ENCODE measurements at places on chromosomes 7 and 10.

GRCh38 chr7:37815671-37816371 lies 32.6 kb upstream of the NME8 start:
- DNase-seq = no peak

DNA sequence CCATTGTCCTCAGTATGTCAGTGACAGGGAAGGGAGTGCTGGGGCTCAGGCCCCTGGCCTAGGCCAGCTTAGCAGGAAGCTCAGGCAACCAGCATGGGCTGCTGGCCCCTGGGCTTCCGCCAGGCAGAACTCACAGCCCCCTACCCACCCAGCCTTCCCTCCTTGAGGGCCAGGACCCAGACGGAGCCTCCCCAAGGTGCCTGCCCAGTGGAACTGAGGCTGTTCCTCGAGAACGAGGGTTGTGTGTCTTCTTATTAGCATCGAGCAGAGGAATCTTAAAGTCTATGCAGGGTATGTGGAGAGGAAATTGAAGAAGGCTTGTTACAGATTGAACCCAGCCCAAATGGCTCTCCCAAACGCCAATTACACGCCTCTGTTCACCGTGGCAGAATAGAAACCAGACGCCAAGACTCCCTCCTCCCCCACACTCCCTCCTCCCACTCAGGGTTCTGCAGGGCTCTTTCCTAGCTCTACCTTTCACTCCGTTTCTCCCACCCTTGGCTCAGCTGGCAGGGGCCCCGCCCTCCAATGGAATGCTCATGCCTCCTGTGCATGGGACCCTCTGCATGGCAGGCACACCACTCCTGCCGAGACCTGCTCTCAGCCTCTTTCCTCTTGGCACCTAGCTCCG lies 134.4 kb downstream of the ZMIZ1 start:
- no peak for DNase-seq

DNA sequence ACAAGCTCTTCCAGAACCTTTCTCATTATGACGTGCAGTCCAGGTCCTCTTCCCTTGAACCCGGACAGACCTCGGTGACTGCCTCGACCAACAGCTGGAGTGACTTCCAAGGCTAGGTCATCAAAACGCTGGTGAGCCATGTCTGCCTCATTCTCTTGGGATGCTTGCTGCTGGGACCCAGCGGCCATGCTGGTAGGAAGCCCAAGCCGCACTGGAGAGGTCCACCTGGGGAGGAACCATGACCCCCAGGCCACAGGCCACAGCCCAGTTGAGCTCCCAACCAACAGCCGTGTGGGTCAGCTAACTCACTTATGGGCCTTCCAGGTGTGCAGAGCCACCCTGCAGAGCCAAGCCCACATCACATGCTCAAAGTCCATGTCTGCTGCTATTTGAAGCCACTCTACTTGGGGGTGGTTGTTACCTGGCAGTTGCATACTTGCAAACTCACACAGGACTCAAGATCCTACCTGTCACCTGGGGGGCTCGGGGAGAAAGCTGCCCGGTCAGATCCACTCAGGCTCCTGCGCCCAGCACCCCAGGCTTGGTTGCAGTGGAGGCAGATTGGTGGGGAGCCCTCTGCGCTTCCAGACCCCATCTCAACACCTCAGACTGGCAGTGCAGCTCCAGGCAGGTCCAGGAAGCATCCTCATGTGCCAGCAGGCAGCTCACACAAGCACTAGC lies 57.0 kb downstream of the MICALL2 start:
- no peak for DNase-seq

DNA sequence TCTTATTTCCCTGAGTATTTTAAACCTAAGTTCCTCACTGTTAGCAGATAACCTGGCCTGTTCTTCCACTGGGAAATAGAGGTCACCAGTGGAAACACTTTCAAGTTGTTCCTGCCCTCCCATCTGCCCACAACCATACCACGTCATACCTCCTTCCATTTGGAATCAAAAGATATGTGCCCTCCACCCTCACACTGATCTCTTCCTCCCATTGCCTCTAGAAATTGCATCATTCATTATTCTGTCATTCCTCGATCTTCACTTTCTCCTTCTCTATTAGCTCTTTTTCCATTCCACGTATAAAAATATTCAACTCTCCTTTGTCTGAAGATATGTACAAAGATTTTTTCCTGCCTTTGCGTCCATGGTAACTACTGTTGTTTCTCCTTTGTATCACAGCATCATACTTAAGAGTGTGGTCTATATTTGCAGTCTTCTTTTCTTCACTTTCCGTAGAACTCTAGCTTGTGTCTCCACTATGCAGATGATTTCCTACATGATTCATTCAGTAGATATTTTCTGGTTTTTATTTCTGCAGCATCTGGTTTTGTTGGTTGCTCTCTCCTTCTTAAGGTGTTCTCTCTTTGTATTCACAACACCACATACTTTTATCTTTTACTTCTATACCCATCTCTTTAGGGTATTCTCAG lies 312.3 kb downstream of the REEP3 start:
- DNase-seq = no peak

DNA sequence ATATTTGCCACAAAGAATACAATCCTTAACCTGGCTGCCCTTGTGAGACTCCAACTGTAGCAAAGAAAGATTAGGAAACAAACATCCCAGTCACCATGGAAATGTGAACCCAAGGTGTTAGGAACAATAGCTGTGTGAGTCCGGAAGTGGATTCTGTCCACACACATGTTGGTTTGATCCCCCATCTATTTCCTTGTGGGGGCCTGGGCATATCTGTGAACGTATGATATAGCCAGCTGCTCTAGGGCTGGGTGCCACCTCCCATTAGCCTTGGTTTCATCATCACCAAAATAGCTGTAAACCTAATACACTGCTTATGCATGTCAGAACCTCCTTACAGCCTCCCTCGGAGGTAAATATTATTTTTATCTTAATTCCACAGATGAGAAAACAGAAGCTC lies 26.4 kb downstream of the GRK5 start:
- no peak for DNase-seq

DNA sequence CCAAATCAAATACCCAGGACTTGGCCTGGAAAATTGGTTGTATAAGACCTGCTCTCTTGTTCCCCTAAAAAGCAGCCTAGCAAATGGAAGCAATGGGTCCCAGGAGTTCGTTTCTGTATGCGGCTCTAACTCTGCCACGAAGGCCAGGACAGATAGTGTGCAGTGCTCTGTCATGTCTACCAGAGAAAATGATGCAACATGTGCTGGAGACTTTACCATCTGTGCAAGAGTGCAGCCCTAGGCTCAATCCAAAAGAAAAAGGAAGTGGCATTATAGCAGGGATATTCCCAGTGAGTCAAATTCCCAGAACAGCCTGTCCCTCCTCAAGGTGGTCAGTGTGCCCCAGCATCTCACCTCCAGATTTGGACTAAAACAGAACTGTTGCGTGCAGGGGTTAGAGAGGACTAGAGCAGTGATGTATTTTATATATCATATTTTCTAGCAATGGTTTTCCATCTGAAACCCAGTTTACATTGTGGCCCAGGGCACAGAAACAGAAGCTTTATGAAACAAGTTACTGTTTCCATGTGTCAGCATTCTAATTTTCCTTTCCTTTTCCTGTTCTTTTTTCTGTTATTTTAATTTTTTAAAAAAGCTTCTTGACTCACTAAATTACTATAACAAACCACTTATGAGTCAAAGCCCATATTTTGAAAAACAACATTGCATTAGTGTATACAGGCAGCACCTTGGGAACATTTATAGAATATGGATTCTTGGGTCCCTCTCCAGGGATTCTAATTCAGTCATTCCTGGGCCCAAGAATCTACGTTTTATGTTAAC lies 311.2 kb downstream of the RNLS start:
- no peak for DNase-seq

DNA sequence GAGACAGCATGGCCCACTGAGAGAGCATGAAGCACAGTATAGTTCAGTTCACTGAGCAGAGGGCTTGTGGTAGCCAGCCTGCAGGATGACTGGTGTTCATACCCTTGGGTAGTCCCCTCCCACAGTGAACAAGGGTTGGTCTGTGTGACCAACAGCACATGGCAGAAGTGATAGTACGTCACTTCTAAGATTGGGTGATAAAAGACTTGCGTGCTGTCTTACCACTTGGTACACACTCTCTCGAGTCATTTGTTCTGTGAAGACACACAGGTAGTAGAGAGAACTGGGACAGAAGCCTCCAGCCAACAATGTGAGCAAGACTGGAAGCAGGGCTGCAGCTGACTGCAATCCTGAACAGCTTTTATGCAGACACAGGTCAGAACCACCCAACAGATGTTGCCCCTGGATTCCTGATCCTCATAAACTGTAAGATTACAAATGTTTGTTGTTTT lies 14.6 kb downstream of the EPC1 start:
- DNase-seq = no peak

DNA sequence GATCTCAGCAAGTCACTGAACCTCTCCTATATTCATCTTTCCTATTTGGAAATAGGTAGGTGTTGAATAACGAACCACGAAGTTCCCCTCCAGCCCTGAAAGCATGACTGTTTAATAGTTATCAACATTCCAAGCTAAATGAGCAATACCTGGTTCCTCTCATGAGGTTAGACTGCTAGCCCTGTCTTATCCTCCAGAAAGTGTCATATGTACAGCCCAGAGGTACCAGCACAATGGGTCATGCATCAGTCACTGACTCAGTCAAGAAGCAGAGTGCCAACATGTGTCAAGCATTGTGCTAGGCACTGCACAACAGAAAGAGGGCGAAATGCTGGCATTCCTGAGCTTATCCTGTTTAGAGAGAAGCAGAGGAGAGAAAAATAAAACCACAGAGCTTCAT lies 70.0 kb downstream of the AMPH start:
- no peak for DNase-seq

GRCh38 chr10:15642095-15642494 lies 77.6 kb downstream of the ITGA8 start:
- DNase-seq = no peak

- DNase-seq = no peak
Measured at GRCh38 chr10:124470544-124471434, 9.2 kb downstream of the LHPP start.

DNA sequence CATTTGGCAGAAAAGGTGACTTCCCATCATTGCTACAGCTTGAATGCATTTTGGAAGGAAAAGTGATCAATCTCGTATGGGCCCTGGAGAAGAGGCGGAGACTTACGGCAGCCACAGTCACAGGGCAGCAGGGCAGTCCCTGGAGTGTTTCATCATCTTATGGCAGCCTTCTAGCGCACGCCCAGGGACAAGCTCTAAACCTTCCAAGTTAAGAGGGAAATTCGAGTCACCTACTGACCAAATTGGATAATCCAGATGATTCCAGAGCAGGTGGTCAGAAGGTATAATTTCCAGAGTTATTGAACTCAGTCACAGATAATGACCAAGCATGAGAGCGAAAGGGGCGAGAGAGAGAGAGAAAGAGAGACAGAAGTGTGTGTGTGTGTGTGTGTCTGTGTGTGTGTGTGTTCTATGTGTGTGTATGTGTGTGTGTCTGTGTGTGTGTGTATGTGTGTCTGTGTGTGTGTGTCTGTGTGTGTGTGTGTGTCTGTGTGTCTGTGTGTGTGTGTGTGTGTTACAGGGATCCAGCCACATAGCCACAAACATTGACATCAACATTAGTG lies 123.7 kb upstream of the ADAM12 start:
- no peak for DNase-seq

GRCh38 chr10:110962443-110962842 lies 43.0 kb downstream of the SHOC2 start:
- DNase-seq = no peak

GRCh38 chr7:105723572-105723971 lies 142.3 kb upstream of the EFCAB10 start:
- no peak for DNase-seq

GRCh38 chr7:36115448-36116321 lies 37.4 kb upstream of the EEPD1 start:
- DNase-seq = no peak

DNA sequence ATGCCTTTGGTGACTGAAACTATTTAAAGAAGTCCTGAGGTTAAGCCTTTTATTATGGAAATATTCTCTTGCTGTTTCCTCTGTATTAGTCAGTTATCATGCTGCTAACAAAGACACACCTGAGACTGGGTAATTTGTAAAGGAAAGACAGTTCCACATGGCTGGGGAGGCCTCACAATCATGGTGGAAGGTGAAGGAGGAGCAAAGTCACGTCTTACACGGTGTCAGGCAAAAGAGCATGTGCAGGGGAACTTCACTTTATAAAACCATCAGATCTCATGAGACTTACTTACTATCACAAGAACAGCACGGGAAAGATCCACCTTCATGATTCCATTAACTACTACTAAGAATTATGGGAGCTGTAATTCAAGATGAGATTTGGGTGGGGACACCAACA lies 121.2 kb upstream of the GPR26 start:
- no peak for DNase-seq

- no peak for DNase-seq
Measured at GRCh38 chr10:109851616-109852474, 71.5 kb downstream of the XPNPEP1 start.

DNA sequence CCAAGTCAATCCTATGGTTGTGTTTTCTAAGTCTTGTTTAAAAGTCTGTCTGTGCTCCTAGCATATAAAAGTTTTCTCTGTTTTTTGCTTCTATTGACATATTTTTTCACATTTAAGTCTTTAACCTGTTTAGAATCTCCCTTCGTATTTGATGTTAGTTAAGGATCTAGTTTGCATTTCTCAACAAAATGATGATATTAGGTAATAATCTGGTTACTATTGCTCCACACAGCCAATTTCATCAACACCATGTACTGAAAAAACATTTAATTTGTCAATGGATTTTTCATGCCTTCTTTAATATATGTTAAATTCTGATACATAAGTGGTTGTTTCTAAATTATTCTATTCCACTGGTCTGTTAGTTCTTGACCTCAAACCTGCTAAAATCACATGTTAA lies 17.5 kb upstream of the TSGA13 start:
- DNase-seq = no peak
